ENCODE measurements at places on chromosomes 3 and 15.

DNA sequence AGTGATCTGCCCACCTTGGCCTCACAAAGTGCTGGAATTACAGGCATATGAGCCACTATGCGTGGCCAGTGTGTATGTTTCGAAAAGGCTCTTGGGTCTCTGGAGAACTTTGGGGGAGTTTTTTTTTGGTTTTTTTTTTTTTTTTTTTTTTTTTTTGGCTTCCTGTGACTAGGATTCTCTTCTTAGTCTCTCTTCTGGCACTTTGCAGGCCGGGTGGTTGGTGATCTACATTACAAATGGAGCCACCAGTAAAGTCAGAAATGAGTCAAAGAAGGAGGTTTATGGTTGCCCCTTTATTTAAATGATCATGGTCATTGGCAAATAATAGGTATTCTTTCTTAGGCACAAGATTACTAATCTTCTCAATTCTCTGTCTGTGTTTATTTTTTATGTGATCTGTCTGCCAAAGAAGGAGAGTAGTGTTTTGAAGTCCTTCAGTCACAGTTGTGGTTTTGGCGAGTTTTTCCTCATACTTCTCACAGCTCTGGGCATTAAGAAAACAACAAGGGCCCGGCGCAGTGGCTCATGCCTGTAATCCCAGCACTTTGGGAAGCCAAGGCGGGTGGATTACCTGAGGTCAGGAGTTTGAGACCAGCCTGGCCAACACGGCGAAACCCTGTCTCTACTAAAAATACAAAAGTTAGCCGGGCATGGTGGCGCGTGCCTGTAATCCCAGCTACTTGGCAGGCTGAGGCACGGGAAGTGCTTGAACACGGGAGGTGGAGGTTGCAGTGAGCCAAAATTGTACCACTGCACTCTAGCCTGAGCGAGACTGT lies 38.3 kb downstream of the PDE8A start:
- no peak for DNase-seq

- DNase-seq: peak; percentile 83
These were observed 142.4 kb downstream of the TCF12 start for GRCh38 chr15:57060799-57061198.

DNA sequence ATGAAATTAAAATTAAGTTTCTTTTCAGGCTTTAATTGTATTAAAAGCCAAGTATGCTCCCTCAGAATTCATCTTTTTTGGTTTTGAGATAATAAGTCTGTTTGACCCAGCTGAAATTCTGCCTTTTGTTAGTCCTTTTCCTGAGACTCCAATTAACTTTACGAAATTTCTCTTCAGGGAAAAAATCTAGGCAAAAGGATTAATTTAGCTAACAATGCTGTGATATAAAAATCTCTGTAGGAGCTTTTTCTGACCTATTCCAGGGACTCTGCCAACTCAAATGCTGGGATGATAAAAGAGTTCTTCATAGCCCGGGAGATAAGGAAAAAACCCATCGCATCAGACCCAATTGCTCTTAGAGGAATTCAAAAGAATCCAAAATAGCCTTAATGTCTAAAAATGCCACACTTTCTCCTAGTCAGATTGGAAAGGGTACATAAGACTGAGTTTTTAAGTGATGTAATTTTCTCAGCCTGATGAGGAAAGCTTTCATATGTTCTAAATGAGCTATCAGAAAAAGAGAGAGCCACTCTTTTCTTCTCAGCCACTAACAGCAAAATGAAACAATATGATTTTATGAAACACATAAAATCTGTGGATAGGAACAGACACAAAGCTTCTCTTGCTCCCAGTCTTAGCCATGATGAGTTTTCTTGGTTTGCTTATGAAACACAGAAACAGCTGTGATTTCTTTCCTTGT lies 405.1 kb downstream of the ROBO1 start:
- DNase-seq: no peak

DNA sequence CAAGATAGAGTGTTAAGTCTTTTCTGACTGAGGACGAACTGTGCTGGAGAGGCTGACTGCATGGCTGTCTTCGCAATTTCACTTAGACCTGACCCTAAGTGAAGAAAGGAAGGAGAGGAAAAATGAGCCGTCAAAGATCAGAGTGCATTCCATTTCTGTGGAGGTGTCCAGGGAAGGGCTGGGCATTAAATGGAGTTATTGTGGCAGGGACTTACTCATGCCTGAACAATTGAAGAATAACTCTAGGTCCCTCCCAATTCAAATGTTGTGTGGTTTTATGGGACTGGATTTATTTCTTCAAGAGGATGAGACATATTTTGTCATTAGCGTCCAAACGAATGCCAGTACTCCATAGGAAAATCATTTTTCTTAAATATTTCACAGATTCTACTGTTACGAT lies 187.3 kb upstream of the CFAP20DC start:
- no peak for DNase-seq

GRCh38 chr3:37489355-37489754 lies 315.0 kb upstream of the LRRFIP2 start:
- DNase-seq: no peak

DNA sequence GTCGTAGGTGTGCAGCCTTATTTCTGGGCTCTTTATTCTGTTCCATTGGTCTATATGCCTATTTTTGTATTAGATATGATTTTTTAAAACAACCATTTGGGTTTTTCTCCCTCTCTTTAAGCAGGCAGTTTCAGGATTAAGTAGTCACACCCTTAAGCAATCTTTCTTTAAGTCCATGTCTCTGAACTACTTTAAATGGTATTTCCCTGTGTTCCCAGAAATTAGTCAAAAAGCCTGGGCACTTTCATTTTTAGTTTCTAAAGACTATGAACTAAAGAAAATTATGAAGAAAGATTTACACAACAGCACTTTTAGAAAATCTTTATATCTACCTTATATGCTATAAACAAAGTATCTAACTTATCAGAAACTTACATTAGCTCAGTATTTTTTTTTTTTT lies 110.3 kb downstream of the FAIM start:
- DNase-seq: no peak

- DNase-seq: peak; percentile 37
These were observed 764.4 kb upstream of the NECTIN3 start for GRCh38 chr3:110307065-110307809.

DNA sequence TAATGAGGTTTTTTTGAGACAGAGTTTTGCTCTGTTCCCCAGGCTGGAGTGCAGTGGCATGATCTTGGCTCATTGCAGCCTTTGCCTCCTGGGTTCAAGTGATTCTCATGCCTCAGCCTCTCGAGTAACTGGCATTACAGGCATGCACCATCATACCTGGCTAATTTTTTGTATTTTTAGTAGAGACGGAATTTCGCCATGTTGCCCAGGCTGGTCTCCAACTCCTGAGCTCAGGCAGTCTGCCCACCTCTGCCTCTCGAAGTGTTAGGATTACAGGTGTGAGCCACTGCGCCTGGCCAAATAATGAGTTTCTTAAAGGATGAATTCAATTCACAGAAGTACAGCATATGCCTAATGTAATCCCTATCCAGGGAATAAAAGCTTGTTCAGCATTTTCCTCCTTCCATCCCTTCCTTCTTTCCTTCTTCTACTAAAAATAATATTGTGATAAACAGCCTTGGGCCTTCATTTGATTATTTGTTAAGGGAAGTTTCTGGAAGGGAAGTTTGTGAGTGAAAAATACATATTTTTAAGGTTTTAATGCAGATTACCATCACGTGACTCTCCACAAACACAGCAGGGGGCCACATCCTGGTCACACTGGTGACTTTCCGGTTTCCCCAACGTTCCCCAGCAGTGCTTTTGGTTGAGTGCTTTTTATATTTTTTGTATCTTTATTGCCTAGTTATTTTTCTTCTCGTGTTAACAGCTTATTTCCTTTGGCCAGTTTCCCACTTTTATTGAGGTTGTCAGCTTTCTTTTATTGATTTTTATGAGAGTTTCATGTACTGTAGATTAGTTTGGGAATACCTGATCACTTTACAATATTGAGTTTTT lies 116.8 kb downstream of the USP13 start:
- no peak for DNase-seq

DNA sequence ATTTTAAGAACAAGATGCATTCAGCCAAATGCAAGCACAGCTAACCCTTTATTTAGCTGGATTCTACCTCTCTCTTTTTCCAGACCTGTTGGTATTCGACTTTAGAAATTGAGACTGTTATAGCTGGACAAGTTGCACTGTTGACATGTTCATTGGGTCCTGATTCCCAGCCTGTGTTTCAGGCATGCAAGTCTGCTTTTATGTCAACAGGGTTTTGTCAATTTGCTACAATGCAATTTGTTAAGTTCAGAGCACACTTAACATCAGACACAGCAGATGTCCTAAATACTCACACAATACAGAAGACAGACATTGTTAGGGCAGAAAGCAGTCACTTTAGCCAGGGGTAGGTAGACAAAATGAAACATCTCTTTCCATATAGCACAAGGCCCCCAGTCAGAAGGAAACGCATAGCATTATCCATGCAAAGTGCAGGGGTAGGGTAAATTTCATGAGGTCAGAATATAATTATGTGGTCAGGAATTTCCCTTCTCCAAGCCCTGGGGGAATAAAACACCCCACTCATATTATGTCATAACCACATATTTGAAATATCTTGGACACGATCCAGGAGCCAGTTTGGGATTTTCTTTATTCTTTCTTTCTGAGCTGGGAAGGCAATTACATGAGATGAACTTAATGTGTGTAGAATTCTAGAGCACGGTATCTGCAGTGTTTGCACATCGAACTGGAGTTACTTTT lies 504.1 kb downstream of the NTRK3 start:
- DNase-seq: peak; percentile 80

DNA sequence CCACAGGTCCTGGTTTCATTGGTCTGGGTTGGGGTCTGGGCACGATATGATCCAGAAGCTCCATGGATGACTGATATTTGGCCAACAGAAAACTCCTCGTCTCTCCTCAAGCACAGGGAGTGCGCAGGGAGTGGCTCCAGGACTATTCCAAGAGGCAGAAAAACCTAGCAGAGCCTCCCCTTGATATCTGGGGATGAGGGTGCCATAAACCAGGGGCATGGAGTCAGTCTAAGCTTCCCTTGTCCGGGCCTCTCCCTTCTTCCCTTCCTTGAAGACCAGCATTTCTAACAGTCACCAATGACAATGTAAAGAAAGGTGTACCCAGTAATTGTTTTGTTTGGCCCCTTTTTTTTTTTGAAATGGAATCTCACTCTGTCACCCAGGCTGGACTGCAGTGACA lies 99.4 kb upstream of the HACD2 start:
- no peak for DNase-seq

GRCh38 chr3:142963516-142964448 lies at the start of gene PAQR9:
PAQR9 (minus strand) TSS chr3:142963674; CDS start chr3:142963336, 338 bp downstream.
- DNase-seq: no peak

DNA sequence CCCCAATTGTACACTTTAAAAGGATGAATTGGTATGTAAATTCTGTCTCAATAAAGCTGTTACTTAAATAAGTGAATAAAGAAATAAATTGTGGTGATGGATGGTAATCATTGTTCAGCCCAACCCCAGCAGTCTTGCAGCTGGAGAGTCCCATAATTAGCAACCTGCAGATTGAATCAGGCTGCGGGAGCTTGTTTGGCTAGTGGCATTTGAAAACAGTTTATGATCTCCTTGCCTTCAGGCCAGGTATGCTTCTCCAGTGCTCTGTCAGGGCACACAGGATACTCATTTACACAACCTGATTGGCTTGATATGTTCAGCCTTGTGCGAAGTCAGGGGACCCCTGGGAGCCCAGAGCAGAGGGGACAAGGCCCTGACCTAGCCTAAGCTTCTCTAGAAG lies 16.5 kb upstream of the TSEN2 start:
- no peak for DNase-seq

DNA sequence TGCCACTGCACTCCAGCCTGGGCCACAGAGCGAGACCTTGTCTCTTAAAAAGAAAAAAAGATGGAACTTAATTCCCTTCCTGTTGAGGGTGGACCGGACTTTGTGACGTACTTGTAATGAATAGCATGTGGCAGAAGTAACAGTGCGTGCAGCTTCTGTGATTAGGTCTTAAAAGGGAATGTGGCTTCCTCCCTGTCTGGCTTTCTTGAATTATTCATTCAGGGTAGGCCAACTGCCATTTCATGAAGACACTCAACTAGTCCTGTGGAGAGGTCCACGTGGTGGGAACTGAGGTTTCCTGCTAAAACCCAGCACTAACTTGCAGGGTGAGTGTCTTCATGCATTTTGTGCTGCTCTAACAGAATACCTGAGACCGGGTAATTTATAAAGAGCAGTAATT lies 98.9 kb upstream of the PIAS1 start:
- no peak for DNase-seq

DNA sequence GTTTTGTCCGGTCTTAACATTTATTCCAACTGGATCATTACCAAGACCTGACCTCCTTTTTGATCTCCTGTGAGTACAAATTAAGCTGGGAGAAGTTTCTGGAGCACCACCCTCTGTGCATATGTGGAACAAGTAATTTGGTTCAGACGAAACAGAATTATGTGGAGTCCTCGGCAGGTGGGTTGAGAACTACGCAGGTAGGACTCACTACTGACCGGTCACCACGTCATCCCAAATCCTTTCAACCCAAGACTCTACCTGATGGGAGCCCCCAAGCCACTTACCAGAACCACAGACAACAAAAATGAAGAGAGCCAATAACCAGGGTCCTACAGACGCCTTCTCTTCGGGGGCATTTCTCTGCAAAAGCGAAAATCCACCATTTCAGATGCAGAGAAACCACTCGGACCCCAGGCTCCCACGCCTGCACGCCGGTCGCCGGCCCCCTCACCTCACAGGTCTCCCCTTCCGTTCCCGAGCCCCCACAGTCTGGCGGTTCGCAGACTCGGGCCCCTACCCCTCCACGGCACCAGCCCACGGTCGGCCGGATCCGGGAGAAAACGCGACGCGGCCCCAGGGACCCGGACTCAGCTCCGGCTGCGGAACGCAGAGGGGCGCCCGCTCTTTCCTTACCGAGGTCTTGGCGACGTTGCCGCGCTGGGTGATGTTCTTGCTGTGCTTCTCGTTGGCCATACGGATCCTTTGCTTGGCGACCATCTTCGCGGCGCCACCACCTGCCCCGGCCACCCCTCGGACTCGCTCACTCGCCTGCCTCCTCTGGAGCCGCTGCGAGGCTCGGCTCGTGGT lies 674 bp downstream of the SERP1 start:
- DNase-seq: peak; percentile 8

DNA sequence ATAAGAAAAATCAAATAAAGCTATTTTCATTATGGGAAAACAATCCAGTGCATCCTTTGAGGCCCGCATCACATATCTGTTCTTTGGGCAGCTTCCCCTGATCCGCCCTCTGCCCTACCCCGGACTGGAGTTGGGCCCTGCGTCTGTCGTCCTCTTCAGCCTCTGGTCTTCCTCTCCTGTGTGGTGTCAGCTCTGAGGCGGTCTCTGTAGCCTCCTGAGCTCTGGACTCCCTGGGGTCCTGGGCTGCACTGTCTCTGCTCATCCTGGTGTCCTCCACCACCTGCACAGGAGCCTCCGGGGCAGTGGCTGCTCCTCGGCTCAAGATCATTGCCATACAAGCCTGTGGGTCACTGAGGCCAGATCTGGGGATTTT lies 7.4 kb upstream of the SNX22 start:
- no peak for DNase-seq
